ENCODE measurements at places on chromosomes 1 and 21. TPM values are rescaled to one million over a fixed set of nuclear protein-coding genes. Genes with fewer than 3 reads are reported as not detected.

DNA sequence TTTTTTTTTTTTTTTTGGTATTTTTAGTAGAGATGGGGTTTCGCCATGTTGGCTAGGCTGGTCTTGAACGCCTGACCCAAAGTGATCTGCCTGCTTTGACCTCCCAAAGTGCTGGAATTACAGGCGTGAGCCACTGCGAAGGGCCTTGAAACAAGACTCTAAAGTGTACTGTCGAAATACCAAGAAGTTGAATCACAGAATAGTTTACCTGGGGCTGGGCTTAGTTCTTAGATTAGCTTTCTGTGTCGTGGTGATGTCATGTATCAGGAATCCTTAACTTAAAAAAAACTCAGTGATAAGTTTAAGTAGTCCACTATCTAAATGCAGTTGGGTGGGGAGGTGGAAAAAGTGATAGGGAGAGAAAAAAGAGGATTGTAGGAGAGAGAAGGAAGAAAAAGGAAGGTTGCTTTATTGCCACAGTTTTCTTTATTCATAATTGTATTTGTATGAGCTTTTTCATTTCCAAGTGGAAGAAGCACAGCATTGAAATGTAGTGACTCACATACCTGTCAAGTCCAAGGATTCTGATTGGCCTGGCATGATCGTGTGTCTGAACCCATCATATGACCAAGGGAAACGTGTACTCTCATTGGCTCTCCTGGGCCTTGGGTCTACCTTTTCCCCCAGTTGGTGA, 13.4 kb downstream of the ITSN1 start:
- DNase-seq = no peak

The POLR3C gene
- 26.7 TPM for total RNA-seq

GRCh38 chr1:94541246-94542087, at the start of gene F3:
F3 (minus strand) TSS chr1:94541759; CDS start chr1:94541636, 123 bp downstream.
- no peak for DNase-seq

DNA sequence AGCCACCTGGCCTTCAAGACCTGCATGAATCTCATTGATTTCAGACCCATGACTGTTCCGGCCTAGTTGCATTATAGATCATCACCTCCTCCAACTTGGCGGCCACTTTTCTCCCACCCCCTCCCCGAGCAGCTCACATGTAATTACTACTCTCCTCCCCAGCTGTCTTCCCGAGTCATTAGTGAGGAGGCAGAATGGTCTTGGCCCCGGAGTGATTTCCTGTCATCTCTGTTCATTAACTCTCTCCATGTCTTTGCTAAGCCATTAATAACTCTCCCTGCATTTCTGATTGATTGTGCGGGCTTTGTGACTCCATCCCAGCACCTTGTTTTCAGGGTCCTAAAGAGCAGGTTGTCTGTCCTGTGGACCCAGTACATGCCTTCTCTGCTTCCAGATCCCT, 75.6 kb upstream of the CNTN2 start:
- no peak for DNase-seq

The PPIAL4G gene
- total RNA-seq = 0.05 TPM

- DNase-seq = no peak
These were observed 310.8 kb upstream of the NR5A2 start for GRCh38 chr1:199716729-199717128.

GRCh38 chr1:104636581-104636980, 886.9 kb downstream of the AMY1C start:
- DNase-seq = no peak

The ARHGEF16 gene
- 1.4 TPM for total RNA-seq

DNA sequence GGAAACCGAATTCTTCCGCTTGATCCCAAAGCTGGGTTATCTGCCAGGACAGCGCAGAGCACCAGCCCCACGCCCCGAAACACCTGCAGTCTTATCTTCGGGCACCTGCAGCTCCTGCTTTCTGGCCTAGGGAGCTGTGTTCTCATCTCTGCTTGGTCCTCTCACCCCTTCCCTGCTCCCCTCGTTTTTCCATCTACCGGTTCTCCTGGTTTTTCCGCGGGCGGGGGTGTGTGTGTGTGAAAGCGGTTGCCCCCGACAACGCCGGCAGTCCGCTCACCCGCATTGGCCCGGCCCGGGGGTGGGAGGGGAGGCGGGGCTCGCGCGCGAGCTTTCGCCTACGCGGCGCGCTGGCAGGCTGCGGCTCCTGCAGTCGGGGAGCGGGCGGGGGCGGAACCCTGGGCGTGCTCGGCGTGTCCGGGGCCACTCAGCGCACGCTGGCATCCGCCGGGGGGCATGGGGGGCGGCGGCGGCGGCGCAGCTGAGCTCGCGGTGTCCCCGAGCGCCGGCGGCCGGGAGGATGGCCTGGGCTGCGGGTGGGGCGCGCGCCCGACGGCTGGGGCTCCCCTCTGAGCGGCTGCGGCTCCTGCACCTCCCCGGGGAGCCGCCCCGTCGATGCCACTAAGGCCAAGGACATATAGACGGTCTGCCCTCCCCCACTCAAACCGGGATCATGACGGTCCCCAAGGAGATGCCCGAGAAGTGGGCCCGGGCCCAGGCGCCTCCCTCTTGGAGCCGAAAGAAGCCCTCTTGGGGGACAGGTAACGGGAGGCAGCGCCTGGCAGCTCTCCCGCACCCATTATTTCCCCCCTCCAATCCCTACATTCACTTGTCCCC, 3.2 kb downstream of the ATP8B2 start:
- DNase-seq = peak; percentile 89

DNA sequence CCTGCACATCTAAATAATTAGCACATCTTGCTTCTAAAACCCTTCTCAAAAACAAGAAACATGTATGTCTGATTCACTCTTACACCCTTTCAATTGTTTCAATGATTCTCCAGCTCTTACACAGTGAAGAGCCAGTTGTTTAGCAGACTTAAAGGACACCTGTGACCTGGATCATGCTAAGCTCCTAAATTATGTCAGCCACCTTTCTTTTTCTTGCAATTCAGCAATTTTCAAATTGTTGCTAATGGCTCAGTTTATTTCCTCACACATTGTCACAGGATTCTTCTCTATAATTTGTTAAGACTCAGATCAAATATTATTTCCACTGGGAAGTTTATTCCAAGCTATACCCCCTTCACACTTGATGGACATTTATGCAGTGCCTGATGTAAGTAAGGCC, 413.2 kb downstream of the PLA2G4A start:
- no peak for DNase-seq

The POU3F1 gene
- total RNA-seq = 0.09 TPM

The CACNA1E gene
- 0.05 TPM for total RNA-seq
